Upper lobe of right lung (tissue), 1 donor: ENCODE measurements at places on chromosomes 7 and 10. TPM values are rescaled to one million over a fixed set of nuclear protein-coding genes. Genes with fewer than 3 reads are reported as not detected.

- H3K4me3 ChIP-seq, result peak within 1 kb of the TSS; percentile 18
- no peaks in the 10 kb centered on the region for H3K36me3 ChIP-seq
- DNase-seq, result no peak
- no peaks in the 10 kb centered on the region for H3K4me1 ChIP-seq
Measured at GRCh38 chr10:54800741-54801421, at the start of gene PCDH15. Gene PCDH15, minus strand, starts transcription at chr10:54801231. Its CDS starts 136,969 bp downstream, at chr10:54664262.

DNA sequence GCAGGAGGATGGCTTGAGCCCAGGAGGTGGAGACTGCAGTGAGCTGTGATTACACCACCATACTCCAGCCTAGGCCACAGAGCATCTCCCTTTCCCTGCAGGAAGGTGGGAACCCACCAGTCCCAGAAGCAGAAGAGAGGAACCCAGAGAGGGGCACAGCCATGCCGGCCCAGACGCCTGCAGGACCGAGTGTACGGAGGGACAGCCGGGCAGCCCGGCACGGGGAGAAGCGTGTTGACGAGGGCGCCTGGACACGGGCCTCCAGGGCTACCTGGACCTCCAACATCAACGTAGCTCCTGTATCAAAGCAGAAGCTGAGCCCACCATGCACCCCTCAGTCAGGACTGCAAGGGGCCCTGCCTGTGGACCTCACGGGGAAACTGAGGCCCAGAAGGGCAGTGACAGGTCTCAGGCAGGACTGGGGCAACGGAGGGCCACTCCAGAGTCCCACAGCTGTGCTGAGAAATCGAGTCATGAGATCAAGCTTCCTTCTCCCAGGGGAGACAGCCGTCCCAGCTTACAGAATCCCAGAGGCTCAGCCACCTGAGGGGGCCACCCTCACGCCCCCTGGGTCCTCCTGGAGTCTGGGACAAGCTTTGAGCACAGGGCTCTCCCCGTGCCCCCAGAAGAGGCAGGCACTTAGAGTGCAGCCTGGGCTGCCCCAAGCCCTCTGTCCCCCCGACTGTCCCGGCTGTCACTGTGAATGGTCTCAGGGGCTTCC, 43.1 kb downstream of the TNRC18 start:
- H3K27me3 ChIP-seq, result no peaks in the 10 kb centered on the region
- peaks cover 34% of the 10 kb centered on the region for H3K36me3 ChIP-seq
- H3K4me1 ChIP-seq, result peaks cover 42% of the 10 kb centered on the region
- DNase-seq, result no peak
- H3K27ac ChIP-seq, result no peak overlapping the region

DNA sequence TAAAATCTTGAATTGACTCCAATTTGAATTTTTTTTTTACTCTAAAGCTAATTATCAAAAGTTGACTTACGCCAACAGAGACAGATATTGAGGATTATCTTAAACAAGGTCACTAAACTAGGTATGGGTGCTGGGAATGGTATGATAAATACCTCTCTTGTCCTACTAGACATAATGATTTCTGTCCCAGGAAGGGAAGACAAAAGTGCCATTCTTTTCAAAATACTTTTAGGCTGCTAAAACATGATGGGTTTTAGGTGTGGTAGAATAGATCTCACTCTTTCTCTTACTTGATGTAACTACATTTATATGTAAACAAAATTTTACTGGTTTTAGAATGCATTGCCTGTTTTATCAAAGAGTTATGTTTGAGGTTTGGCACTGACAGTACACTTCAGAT, 15.1 kb downstream of the TMEM60 start:
- H3K36me3 ChIP-seq, result peaks cover 38% of the 10 kb centered on the region
- no peaks in the 10 kb centered on the region for H3K4me1 ChIP-seq
- DNase-seq, result no peak
- no peak overlapping the region for H3K4me3 ChIP-seq
- H3K27me3 ChIP-seq, result no peaks in the 10 kb centered on the region
- no peak overlapping the region for H3K27ac ChIP-seq

GRCh38 chr10:92591550-92592022, 1.3 kb upstream of the KIF11 start:
- peak overlapping the region; percentile 92 for H3K27ac ChIP-seq
- H3K36me3 ChIP-seq, result no peaks in the 10 kb centered on the region
- H3K4me3 ChIP-seq, result peak overlapping the region; percentile 86
- no peaks in the 10 kb centered on the region for H3K27me3 ChIP-seq
- DNase-seq, result peak; percentile 97

AGAP6 gene
- 15.7 TPM for total RNA-seq

MYPN gene
- total RNA-seq, result not detected

CC2D2B gene
- total RNA-seq, result 2.8 TPM

SLC25A13 gene
- total RNA-seq, result 34.5 TPM

ACBD7 gene
- total RNA-seq, result not detected

CEP55 gene
- total RNA-seq, result 0.35 TPM

WNT8B gene
- not detected for total RNA-seq
